ENCODE measurements at places on chromosomes 6 and 20. TPM values are rescaled to one million over a fixed set of nuclear protein-coding genes. Genes with fewer than 3 reads are reported as not detected.

Gene HLA-DRB5
- not detected for total RNA-seq

Gene LY6G6D
- not detected for total RNA-seq

Gene DDX43
- total RNA-seq = 0.08 TPM

Gene NR2E1
- total RNA-seq = not detected

Gene ATP9A
- total RNA-seq = 22.1 TPM

Gene SLC17A2
- not detected for total RNA-seq

Gene GDAP1L1
- total RNA-seq = not detected

Gene MOG
- not detected for total RNA-seq

Gene ZSWIM3
- 4.2 TPM for total RNA-seq

Gene C20orf96
- 12.9 TPM for total RNA-seq
